Fibroblast of gingiva (primary cell): ENCODE measurements at places on chromosomes 16 and 17.

GRCh38 chr17:18382441-18383078 is 5.0 kb downstream of the EVPLL start:
- DNase-seq = no peak

DNA sequence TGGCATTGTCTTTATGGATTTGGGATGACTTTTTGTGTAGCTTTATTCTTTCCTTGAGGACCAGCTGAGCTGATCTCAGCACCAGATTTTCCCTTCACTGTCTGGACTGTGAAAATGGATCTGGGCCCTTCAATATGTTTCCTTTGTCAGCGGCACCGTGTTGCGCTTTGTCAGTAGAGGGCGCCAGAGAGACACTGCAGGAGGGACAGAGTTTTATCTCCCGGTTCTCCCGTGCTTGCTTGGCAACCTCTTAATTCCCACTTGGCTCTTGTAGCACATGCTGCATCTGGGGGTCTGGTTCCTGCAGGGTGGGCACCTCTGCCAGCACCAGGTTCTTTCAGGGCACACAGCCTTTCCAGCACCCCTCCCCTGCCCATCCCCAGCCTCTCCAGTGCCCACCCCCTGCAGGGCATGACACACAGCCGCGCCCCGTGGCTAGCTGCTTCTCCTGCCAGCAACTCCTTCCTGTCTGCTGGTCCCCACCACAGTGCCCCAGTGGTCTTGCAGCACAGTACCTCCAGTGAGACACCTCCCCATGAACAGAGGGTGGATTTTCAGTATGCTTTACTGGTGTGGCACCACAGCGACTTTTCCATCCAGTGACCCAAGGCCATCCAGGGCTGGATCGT is 19.6 kb downstream of the OR1D5 start:
- DNase-seq = no peak

- DNase-seq = no peak
These were observed 60.8 kb downstream of the TEX14 start for GRCh38 chr17:58630883-58631522.

DNA sequence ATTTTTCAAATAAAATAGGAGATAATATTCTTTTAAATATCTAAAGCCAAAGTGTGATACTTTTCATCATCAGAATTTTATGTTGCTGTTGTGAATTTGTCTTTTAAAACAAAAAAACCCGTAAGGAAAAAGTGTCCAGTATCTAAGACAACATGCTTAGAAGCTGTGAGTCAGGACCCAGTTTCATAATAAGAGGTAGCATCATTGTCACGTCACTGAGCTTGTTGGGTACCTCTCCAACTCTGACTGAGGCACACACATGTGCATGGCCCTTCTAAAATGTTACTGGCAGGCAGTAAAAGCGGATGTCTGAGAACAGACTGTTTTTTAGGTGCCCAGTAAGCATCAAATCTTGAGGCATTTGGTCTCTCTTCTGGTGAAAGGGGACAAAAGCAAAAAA is 2.5 kb downstream of the CIAPIN1 start:
- DNase-seq = peak; percentile 60

DNA sequence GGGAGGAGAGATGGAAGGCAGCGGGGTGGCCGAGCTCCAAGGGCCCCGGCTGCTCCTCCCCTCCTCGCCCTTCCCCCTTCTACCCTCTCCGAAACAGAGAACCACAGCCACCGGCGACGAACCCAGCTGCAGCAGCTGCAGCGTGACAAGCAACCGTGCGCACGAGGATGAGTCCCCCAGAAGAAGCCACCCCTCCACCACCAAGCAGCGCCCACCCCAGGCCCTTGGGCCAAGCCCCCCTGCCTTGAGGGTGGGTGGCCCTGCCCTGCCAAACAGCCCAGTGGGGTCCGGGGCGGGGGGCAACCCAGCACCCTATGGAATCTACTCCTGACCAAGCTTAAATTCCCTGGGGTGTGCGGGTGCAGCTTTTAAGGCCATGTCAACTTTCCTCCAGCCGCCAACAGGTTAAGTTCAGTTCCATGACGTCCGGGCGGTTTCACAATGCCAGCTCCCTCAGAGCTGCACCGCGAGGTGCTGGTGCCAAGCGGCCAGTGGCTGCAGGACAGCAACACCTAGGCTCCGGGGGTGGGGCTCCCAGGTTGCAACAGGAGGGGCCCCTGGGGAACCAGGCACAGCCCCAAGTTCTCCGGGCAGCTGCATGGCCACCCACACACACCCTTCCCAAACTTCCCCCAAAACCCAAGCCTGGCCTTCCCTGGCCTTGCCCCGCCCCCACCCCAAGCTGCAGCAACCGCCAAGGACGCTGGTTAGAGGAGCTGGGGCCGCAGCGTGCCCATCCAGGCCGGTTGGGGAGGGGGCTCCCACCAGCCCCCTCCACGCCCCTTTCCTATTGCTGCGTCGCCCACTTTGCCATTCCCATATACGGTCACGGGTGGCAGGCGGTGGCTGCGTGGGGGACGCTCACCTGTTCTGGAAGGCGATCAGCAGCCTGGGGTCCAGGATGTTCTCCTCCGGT is 2.0 kb downstream of the CBX4 start:
- DNase-seq = peak; percentile 78

- no peak for DNase-seq
These were observed 14.0 kb downstream of the YPEL2 start for GRCh38 chr17:59345476-59345875.

- DNase-seq = peak; percentile 89
These were observed 246.9 kb downstream of the PRKCA start for GRCh38 chr17:66549311-66549704.

DNA sequence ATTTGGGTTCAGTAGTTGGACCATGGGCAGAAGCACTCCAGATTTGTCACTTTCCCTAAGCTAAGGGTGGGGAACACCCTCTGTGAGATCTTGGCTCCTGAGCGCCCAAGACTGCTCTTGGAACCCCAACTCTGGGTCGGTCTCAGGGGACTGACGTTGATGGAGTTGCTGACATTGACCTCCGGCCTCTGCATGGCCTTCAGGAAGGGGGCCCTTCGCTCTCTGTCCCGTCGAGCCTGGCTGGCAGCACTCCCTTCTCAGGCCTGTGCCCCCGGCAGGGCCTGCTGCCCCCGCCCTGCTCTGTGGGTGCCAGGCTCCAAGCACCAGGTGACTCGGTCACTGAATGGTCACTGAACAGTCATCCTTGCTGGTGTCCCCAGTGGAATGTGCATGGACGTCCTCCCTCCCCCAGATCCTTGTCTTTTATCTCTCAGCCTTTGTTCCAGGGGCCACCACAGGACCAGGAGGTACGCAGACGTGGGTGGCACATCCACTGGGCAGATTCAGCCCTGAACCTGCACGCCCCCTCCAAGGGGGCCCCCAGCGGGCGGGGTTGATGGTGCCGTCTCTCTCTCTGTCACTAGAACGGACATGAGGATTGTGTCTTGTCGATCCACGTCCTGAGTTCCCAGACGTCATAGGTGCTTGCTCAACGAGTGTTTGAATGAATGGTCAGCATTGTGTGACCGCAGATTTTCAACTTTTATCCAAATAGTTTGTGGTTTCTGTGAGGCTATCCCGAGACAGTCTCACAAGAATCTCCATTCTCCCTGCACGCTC is 314.5 kb downstream of the SEC14L1 start:
- DNase-seq = peak; percentile 79

DNA sequence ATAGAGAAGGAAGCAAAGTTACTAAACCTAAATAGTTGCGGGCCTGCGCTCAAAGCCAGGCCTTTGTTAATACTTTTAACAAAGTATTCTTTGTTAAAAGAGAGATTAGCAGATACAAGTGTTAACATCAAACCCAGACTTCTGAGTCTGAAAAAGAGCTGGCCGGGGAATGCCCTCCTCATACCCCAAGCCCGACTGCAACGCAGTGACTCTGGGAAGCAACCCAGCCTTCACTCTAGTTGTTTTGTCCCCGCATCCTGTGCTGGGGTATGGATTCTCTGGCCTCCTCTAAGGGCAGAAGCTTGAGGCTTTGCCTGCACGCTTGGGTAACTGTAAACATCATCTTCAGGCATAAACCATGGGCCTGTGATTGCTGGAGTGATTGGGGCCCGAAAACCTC is 48.3 kb downstream of the ADCY7 start:
- DNase-seq = no peak
